OCI-M1 (cell line): ENCODE measurements at places on chromosomes 4 and X.
A peak's percentile ranks its signal among the peaks of the same experiment; 100 is the strongest.

DNA sequence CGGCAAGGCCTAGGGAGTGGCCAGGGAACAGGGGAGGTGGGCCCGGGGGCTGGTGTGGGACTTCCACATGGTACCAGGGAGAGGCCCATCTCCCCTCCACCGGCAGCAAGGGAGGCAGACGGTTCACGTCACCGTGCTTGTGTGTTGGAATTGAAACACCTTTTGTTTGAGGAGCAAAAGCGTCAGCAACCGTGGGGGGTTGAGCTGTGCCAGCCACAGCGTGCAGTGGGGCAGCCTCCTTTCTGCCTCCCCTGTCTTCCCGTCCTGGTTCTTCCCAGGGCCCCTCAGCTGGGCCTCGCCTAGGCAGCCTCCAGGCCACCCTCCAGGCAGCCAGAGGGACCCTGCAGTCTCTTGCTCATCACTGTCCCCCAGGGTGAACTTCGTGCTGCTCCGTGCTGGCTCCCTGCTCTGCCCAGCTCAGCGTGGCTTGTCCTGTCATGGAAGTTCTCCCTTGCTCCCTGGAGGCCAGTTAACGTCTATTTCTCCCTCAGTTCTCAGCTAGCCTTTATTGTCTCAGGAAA, 32.1 kb upstream of the HGFAC start:
- no peak for DNase-seq

DNA sequence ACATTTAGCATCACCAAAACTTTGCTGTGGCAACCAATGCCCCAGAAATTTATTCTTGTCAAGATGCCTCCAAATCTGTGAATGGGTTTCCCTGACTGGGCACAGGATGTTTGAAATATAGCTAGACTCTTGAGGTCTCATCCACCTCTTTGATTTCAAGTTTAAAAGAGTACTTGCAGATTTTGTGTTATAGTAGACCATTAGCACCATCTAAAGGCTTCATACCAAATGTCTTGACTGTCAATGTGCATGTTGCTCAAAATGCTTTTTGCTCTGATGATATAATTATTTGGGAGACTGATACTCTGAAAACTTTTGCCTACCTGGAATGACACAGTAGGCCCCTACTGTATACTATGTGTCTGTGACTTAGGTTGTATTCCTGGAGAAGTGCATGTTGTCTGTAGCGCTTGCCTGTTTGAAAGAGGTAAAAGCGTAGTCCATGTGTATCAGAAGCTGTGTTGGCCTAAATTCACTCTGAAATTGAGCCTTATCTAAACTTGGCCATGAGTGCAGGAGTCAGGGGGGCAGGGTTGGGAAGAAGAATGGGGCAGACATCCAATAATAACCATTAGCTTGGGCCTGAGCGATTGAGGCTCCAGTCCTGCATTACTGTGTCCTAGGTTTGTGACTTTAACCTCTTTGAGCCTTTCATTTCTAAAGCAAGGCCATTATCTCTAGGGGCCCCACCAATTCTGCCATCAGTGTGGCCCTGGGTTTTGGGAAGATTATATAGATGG, 33.8 kb downstream of the NDP start:
- no peak for DNase-seq

DNA sequence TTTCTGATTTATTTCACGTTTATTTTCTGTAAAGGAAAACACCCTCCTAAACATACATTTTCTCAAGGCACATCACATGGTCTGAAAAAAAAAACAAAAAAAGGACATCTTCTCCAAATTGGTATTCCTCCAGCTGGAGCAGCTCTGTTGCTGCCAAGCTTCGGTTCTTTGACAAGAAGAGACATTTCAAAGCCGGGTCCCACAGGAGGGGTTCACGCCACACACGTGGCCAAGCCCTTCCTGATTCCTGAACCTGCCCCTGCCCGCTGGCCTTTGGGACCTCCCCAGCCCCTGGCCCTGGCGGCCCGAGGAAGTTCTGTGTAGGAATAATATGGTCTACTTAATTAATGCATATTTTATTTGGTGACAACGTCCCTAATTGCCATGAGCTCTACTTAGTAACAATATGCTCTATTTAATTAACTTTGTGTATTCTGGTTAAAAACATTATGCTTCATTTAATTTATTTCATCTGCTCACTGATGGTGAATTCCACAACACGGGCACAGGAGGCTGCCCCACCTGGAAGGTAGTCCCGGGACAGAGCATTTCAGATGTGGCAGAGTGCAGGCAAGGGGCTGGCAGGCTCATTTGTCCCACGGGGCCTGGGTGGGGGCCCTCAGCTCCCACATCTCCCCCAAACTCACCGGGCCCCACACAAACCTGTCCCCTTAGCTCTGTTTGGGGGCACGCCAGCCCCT, 5.4 kb upstream of the RGS12 start:
- no peak for DNase-seq

DNA sequence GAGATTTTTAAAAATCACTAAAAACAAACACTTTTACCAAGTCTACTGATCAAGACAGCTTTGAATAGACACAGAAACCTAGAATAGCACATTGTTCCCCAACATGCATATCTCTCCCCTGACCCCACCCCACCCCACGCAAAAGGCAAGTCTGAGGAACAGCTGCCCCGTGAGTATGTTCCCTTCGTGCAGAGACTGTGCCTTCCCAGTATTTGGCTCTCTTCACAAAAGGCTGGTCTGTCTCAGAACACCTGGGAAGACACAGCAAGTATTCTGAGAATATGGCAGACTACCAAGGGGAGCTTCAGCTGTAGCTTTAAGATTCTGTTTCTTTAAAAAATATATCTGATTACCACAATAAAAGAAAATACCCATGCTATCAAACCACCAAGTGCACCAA, 134.0 kb downstream of the SH3KBP1 start:
- DNase-seq, result no peak

DNA sequence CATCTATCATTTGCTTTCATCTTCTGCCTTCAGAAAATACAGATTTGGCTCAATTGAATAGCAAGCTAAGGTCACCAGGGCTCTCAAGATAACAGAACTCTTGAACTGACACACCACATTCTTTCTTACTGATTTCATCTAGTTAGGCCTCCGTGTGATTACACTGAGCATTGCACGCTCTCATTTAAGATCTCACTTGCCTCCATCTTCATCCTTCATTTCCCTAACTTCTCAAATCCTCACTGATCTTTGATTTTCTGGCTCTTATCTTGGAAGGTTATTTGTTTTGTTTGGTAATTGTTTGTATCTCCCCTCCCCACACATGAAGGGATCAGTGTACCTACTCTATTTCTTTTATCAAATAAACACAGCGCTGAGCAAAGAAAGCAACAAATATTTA, 47.7 kb downstream of the MANBA start:
- no peak for DNase-seq

- no peak for DNase-seq
Measured at GRCh38 chr4:23594125-23594524, 295.7 kb downstream of the PPARGC1A start.

DNA sequence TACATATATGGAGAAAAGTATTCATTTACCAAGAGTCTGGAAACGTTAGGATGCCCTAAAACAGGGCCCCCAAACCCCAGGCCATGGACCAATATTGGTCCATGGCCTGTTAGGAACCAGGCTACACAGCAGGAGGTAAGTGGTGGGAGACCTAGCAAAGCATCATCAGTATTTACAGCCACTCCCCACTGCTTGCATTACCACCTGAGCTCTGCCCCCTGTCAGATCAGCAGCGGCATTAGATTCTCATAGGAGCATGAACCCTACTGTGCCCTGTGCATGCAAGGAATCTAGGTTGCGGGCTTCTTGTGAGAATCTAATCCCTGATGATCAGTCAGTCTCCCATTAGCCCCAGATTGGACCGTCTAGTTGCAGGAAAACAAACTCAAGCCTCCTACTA, 62.3 kb downstream of the USP38 start:
- DNase-seq, result no peak

GRCh38 chrX:36974911-36975310, 33.3 kb upstream of the FAM47C start:
- DNase-seq, result no peak

- no peak for DNase-seq
Measured at GRCh38 chrX:8278557-8278956, 107.5 kb upstream of the VCX2 start.

- peak; percentile 16 for DNase-seq
Measured at GRCh38 chr4:82765134-82765533, 33.5 kb downstream of the SCD5 start.
